ENCODE measurements at places on chromosomes 13 and 19.

DNA sequence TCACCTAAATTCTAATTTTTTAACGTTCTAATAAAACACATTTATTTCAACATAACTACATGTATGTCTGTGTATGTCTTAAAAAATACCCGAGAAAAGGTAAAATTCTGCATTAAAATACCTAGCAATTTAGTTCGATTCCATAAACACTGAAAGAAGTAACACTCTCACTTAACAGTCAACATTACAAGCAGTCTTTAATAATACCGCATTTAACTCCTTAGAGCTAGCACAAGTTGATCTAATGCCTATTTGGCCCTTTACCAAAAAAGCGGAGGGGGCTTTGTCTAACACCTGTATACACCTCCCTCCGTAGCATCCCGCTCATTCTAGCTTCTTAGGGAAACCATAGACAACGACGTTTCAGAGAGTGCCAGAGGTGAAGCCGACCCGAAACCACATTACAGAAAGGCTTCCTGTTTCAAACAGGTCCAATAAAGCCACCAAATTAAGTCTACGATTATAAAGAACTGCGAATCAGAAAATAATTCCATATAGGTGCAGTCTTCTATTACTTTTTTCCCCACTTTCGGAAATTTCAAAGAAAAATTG, 1.2 kb downstream of the SPART start:
- DNase-seq: peak; percentile 41

DNA sequence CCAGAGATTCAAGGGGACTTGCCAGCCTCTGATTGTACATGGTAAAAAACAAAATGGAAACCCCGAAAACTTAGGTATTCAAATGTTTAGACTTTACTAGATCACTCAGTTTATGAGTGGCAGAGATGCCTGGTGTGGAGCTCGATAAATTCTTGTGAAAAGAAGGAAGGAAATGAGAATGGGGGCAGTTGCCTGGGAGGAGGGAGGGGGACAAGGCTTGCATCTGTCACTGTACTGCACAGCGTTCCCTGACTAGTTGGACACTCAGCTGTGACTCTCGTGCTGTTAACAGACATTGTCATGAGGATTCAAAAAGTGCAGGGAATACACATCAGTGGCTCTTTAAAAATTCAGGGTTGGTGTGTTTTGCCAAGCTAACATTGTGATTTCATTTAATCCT, 232.9 kb downstream of the ZIC5 start:
- peak; percentile 19 for DNase-seq

GRCh38 chr19:27828829-27829228, 1384.1 kb downstream of the UQCRFS1 start:
- DNase-seq: peak; percentile 77

GRCh38 chr13:73671011-73671410, 463.2 kb downstream of the KLF12 start:
- DNase-seq: no peak

GRCh38 chr19:782185-782877, 14.9 kb upstream of the PTBP1 start:
- DNase-seq: no peak

GRCh38 chr13:27637289-27637626, 15.6 kb downstream of the POLR1D start:
- DNase-seq: no peak

DNA sequence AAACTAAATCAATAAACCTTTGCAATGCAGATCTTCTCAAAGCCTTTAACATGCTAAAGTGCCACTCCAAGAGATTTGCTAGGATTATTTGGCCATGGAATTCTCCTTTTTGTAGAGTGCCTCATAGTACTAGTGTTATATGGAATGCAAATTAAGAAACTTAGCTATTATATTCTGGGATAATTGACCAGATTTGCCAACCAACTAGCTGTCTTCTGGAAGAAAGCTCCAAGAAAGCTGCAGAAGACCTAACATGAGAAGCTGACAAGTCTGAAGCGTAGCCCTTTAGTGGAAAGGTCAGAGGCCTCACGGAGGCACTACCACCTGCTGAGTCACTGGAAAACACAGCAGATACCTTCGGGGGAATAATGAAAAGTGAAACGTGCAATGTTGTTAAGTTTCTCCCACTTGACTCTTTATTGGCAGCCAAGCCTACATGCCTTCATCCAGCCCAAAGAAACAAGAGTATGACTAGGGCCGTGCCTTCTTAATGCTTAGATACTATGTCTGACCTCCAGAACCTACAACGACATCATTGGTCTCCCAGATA, 29.8 kb upstream of the KATNAL1 start:
- DNase-seq: no peak

- DNase-seq: no peak
Observed at GRCh38 chr19:18769989-18770528, 21.0 kb downstream of the COMP start.

GRCh38 chr13:98486412-98486811, 90.5 kb downstream of the STK24 start:
- DNase-seq: no peak

DNA sequence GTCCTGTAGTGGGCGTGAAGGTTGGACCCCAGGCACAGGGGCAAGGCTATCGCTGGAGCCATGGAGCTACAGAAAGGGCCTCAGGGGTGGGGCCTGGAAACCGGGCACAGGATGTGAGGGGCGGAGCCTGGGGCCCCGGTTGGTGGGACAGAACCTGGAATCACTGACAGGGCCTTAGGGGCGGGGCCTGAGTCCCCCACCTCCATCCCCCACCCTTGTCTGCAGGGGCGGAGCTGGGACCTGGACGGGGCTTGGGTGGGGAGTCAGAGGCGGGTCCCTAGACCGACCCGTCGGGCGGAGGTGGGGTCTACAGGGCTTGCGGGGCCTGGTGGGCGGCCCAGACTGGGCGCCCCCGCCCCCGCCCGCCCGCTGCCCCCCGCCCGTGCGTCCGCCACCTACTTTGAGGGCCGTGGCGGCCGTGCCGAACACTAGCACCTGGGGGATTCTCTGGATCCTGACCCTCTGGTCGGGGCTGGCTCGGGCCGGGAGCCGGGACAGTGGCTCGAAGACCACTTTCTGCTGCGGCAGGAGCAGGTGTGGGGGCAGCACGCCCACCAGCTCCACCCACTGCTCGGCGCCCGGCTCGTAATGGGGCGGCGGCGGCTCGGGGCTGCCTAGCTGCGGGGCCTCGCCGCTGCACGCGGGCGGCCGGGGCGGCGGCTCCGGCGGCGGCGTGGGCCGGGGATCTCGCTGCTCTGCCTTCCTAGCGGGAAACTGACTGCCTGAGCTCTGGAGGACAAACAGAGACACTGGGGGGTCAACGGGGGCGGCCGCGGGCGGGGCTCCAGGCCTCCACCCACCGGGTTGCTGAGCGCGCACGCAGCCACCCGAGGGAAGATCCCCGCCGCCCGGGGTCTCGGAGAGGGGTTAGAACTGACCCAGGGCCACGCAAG, 26.3 kb downstream of the DCAF15 start:
- no peak for DNase-seq

DNA sequence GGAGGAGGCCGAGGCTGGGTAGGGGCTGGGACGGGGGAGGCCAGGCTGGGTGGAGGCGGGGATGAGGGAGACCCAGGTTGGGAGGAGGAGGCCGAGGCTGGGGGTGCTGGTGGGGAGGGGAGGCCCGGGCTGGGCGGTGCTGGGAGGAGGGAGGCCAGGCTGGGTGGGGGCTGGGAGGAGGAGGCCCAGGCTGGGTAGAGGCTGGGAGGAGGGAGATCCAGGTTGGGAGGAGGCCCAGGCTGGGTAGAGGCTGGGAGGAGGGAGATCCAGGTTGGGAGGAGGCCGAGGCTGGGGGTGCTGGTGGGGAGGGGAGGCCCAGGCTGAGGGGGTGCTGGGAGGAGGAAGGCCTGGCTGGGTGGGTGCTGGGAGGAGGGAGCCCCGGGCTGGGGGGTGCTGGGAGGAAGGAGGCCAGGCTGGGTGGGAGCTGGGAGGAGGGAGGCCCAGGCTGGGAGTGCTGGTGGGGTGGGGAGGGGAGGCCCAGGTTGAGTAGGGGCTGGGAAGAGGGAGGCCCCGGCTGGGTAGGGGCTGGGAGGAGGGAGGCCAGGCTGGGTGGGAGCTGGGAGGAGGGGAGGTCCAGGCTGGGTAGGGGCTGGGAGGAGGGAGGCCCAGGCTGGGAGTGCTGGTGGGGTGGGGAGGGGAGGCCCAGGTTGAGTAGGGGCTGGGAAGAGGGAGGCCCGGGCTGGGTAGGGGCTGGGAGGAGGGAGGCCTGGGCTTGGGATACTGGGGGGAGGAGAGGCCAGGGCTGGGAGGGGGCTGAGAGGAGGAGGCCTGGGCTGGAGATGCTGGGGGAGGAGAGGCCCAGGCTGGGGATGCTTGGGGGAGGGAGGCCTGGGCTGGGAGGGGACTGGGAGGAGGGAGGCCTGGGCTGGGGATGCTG, 10.7 kb downstream of the TPGS1 start:
- no peak for DNase-seq

GRCh38 chr13:62280590-62280989, 864.9 kb upstream of the PCDH20 start:
- DNase-seq: peak; percentile 49

DNA sequence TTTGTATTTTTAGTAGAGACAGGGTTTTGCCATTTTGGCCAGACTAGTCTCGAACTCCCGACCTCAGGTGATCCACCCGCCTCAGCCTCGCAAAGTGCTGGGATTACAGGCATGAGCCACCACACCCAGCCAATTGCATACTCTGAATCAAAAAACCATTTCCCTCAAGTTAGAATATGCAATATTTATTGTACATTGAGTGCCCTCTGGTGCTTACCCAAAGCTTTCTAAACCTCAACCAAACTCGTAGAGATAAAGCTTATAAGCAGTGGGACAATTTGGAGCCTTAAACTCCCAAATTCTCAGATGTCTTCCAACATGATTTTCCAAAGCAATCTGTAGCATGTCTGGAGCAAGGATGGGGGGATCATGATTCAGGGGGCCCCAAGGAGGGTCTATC, 22.4 kb downstream of the RFXAP start:
- peak; percentile 11 for DNase-seq

DNA sequence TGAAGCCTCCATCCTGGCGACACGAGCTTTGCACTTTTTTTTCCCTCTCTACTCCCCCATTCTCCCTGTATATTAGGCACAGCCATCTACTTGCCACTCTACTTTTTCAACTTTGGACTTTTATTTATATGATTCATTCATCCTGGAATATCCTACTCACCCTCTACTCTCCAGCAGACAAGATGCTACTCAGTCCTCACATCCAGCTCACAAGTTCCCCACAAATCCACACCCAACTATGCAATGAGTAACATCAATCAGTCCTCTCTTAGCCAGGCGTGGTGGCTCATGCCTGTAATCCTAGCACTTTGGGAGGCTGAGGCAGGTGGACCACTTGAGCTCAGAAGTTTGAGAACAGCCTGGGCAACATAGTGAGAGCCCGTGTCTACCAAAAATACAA, 23.9 kb upstream of the URAD start:
- DNase-seq: no peak

GRCh38 chr19:5288347-5288739, 52.3 kb downstream of the PTPRS start:
- DNase-seq: no peak

- DNase-seq: no peak
Observed at GRCh38 chr13:51921790-51922740, 60.3 kb downstream of the CCDC70 start.

DNA sequence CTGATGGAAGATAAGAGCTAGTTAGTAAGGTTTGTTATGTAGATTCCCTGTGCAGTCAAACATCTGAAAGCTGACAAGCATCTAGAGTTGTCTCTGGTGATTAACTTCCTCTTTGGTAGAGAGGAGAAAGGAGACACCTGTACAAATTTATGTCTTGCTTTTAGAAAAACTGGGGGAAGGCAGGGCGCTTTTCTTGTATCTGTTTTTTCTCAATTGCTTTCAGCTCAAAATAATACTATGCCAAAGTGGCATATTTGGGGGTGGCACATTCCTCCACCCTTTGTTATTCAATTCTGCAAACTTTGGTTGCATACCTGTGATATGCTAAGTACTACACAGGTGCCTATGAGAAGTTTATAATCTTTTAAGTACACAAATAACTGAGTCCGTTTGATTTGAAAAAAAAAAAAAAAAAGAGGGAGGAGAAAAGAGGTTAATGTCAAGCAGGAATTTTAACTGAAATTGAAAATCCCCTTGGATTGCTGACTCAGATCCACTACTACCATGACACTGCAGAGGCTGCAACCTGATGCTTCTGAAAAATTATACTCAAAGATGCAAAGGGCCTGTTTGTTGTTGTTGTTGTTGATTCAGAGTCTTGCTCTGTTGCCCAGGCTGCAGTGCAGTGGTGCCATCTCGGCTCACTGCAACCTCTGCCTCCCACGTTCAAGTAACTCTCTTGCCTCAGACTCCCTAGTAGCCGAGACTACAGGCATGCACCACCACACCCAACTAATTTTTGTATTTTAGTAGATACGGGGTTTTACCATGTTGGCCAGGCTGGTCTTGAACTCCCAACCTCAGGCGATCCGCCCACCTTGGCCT, 164.8 kb upstream of the NBEA start:
- DNase-seq: no peak

GRCh38 chr19:35009424-35010415, 9.6 kb downstream of the GRAMD1A start:
- no peak for DNase-seq

- peak; percentile 60 for DNase-seq
Observed at GRCh38 chr19:33231511-33231910, 5.9 kb upstream of the SLC7A10 start.

DNA sequence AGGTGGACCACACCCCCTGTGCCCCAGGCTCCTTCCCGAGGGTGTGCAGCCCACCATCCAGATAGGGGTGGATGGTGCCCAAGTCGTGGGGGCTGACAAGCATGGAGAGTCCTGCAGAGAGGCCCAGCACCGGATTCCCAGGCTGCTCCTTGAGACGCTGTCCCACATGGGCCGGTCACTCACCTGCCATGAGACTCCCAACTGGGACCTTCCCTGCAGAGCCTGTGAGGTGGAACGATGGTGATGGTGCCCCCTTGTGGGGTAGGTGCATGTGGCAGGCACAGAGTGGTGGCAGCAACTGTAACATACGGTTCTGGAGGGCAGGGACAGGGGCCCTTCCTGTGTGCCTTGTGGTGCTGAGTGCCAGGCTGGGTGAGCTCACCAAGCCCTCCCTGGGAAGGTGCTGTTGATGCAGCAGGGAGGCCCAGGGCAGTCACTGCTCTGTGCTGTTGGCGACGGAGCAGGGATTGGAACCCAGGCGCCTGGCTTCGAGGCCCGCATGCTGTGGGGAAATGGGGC, 33.1 kb downstream of the PPP1R37 start:
- peak; percentile 61 for DNase-seq

- DNase-seq: no peak
Observed at GRCh38 chr19:9883231-9883758, 48.2 kb downstream of the PIN1 start.

GRCh38 chr19:16825312-16826052, 3.7 kb upstream of the SIN3B start:
- no peak for DNase-seq

GRCh38 chr13:85314686-85315085, 484.5 kb downstream of the SLITRK6 start:
- DNase-seq: no peak

GRCh38 chr19:53849237-53849676, 18.4 kb upstream of the MYADM start:
- peak; percentile 81 for DNase-seq

All from MV-4-11 (cell line).